ENCODE measurements at places on chromosomes 4 and X. TPM values are rescaled to one million over a fixed set of nuclear protein-coding genes. Genes with fewer than 3 reads are reported as not detected.

The GNL3L gene
- polyA plus RNA-seq = 20.7 TPM

DNA sequence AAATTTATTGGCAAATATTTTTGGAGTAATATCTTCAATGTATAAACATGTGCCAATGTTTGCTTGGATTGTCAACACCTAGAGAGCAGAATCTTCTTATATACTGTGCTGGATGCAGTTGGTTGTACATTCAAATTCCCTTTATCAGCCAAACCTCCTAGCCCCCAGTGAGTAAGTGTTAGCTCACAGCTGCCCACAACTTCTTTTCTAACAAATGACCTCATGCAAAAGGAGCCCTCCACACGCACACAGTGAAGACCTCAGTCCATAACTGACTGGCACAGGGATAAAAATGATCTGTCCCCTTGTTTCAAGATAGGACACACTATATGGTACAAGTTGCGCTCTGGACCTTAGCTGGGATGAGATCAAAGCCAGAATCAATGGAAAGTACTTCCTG is 458.0 kb upstream of the NWD2 start:
- no peak for DNase-seq

- no peak for DNase-seq
Observed at GRCh38 chr4:96342790-96343455, 503.0 kb downstream of the PDHA2 start.

- DNase-seq = no peak
Observed at GRCh38 chrX:92213786-92214185, 434.6 kb downstream of the PCDH11X start.

DNA sequence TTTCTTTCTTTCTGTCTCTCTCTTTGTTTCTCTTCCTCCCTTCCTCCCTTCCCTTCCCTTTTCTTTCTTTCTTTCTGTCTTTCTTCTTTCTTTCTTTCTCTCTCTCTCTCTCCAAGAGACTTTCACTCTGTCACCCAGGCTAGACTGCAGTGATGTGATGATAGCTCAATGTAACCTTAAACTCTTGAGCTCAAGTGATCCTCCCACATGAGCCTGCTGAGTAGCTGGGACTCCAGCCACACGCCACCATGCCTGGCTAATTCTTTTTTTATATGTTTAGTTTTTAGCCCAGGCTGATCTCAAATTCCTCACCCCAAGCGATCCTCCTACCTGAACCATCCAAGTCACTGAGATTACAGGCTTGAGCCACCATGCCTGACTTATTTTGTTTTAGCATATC is 64.3 kb upstream of the EMCN start:
- no peak for DNase-seq

DNA sequence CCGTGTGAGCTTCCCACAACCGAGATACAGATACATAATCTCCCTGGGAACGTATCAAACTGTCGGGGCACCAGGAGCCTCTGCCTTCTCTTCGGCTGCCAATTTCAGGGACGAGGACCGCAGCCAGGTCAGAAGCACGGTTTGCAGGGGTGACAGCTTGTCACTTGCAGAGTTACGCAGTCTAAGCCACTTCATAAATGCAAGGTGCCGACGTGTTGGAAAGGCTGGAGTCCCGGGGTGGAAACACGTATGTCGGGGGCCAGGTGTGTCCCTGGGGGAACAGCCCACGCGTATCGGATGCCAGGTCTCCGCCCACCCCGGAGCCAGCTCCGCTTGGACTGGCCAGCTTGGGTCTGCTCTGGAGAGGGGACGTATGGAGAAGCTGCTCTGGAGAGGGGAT is 76.3 kb upstream of the SHOX start:
- no peak for DNase-seq

GRCh38 chrX:71253253-71254091 is 468 bp downstream of the ZMYM3 start:
- DNase-seq = peak; percentile 29

All from A549 (cell line).